AML-193 (cell line): ENCODE measurements at places on chromosomes 13 and 19.

- no peak for DNase-seq
These were observed 28.5 kb upstream of the TSHZ3 start for GRCh38 chr19:31377736-31378135.

DNA sequence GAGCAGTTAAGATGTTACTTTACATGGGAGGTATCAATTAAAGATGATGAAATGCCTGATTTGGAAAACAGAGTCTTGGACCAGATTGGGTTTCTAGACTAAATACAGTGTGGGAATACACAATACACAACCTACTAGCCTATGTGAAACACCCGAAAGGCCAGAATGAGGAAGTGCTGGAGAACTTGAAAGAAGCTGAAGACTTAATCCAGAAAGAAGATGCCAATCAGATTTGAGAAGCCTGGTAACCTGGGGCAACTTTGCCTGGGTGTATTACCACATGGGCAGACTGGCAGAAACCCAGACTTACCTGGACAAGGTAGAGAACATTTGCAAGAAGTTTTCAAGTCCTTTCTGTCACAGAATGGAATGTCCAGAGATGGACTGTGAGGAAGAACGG lies 43.2 kb downstream of the N4BP2L1 start:
- DNase-seq = peak; percentile 17

DNA sequence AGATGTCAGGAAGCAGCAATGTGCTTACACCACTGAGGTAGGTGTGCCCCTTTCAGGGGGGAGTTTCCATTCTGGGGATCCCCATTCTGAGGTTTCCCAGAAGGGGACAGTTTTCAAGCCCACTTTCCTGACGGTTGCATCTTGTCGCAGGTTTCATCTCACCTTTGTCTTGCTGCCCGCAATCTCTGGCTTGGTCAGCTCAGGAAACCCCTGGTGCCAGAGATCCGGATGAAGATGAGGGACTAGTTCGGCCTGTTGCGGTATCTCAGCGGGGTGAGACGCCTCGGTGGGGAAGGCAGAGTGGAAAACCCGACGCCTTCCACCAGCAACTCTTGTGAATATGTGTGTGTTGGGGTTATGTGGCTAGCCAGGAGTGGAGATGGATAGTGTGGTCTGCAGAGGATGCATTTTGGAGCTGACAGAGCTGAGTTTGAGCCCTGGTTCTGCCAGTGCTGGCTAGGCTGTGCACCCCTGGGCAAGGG lies 13.1 kb downstream of the TNFSF9 start:
- no peak for DNase-seq

GRCh38 chr19:6413291-6413690 lies 11.3 kb downstream of the KHSRP start:
- no peak for DNase-seq
